ENCODE measurements at places on chromosomes 5 and 9. TPM values are rescaled to one million over a fixed set of nuclear protein-coding genes. Genes with fewer than 3 reads are reported as not detected.
A peak's percentile ranks its signal among the peaks of the same experiment; 100 is the strongest.

DNA sequence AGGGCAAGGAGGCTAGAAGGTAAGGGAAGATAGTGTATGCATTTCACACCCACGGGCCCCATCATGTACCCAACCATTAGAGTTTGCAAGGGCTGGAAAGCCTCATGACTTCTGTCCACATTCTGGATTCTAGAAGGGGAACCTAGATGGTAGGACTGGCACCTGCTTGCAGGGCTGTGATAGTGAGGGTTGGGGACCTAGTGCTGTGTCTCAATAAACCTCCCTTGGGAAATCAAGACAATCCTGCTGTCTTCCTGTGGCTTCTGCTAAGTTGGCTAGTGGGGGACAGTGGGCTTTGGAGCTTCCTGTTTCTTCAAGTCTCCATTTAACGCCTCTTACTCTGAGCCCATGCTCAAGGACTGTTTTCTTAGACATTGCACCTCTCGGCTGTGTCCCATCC lies 43.6 kb upstream of the SYNPO start:
- no peak for DNase-seq

GRCh38 chr9:96139592-96140295 lies 162.2 kb downstream of the HSD17B3 start:
- peak; percentile 84 for DNase-seq

DNA sequence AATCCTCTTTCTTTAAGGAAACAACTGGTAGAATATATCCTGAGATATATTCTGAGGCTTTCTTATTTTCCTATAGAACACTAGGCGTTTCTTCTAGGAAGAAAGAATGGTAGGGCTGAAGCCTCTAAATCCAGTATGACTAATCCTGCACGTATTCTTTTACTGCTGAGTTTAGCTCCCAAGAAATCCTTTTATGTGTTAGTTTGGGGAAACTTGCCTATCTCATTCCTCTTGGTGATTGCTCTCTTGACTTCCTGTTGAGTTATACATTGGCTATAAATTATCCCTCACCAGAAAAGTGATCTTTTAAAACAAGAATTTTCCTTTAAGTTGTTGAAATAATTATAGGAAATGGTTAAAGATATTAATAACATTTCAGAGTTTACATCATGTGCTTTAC lies 422.9 kb downstream of the TMEM161B start:
- DNase-seq, result peak; percentile 47

GRCh38 chr9:8736805-8737204 lies 937.2 kb upstream of the DMAC1 start:
- DNase-seq, result no peak

GABRG2 gene
- not detected for total RNA-seq

GLIPR2 gene
- total RNA-seq, result 150 TPM

MYMK gene
- not detected for total RNA-seq

DNA sequence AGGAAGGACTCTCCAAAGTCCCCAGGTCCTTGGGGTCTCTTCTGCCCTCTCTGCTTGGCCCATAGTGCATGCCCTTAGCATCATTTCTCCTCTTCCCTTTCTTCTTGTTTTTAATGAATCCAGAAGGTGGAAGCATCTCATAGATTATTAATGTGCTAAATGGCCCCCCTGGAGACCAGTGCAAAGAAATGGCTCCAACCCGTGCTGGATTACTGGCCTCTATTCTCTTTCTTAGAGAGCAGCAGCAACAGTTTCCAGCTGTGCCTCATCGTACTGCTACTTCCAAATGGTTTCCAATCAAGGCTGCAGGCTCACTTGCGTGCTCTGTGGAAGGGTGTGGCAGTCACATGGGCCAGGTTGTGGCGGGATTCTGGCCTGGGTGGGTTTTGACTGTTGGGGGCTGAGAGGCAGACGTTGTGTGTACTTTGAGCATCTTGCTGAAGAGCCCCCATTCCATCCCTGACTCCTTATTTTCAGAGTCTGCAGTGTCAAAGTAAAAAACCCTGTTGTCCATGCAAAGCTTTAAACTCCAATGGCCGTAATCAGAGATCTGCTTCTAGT lies 139.7 kb downstream of the GABBR2 start:
- no peak for DNase-seq

GRCh38 chr5:77774981-77775789 lies 954 bp downstream of the TBCA start:
- DNase-seq, result no peak

DNA sequence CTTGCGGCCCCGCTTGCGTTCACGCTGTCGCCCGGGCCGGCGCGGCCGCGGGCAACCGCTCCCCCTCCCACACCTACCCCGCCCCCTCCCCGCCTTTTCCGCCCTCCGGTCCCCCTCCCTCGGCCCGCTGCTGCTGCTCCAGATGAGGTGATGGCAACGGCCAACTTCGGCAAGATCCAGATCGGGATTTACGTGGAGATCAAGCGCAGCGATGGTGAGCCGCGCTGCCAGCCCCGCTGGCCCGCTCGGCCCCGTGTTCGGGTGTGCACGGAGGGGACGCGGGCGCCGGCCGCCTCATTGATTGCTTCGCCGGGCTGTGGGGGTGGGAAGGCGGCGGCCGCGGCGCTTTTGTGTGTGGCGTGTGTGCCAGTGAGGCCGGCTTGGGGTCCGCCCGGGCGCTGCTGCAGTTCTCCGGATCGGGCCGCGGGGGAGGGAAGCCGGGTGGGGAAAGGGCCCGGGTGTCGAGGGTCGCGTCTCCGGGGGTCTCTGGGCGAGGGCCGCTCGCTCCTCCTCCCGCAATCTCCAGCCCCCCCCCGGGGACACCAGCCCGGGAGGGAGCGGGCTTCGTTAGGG lies 403 bp downstream of the KIF2A start:
- peak; percentile 35 for DNase-seq

DNA sequence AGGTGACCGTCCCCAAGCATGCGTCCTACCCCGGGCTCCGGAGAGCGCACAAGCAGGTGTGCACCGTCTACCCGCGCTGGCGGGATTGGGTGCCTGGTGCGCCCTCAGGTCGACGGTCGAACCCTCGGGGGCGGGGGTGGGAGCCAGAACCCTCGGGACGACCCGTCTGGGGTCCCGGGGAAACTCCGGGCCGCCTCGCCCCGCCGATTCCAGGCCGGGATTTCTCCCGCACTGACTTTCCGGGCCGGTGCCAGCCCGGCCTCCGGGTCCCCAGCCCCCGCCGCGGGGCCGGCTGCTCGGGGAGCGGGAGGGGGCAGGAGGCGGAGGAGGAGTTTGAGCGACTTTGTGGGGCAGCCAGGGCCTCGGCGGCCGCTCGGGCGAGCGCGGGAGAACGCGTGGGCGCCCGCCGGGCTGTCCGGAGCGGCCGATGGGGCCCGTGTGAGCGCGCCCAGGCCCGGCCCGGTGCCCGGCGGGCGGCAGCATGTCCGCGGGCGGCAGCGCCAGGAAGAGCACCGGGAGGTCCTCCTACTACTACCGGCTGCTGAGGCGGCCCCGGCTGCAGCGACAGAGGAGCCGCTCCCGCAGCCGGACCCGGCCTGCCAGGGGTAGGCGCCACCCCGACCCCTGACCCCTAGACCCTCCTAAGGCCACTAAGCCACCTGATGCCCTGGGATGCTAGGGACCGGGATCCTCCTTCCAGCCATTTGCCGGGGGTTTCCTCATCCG lies at the start of gene DAB2IP:
DAB2IP (plus strand) TSS at position 340 of the 726 bp plus-strand sequence; CDS start at position 482, 142 bp downstream.
- DNase-seq, result no peak

FANCC gene
- 10.3 TPM for total RNA-seq

- DNase-seq, result no peak
Measured at GRCh38 chr5:107277485-107278125, 393.1 kb downstream of the EFNA5 start.

DNA sequence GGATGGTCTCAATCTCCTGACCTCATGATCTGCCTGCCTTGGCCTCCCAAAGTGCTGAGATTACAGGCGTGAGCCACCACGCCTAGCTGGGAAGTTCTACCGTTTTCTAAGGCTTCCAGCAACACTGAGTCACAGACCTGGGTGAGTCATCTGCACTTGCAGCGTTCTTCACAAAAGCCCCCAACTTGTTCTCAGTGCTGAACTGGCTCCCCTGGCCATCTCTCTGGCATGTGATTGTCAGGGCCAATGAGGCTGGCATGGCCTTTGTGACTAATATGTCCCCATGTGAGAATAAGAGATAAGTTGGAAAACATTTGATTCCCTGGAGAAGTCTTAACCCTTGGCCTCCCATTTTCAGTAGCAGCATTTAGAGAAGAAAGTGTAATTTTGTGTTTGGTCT lies 124.4 kb downstream of the WDR41 start:
- DNase-seq, result peak; percentile 34

DNA sequence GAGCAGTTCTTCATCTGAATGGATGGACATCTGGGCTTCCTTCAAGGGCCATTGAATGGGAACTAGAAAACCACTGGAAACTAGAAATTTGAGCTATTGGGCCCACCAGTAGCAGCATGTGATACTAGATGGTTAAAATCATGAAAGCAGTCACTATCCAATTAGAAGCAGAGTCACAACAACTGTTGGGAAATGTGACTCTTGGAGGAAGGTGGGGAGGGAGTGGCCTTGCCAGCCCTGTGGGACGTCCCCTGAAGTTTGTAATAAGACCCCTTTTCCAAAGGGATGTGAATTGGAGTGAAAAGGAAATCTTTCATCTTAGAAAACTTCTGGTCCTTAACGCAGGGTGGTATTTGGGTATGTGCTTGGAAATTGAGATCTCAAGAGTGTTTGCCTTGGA lies 5.6 kb downstream of the RAB24 start:
- DNase-seq, result no peak

DAP gene
- total RNA-seq, result 239 TPM

DNA sequence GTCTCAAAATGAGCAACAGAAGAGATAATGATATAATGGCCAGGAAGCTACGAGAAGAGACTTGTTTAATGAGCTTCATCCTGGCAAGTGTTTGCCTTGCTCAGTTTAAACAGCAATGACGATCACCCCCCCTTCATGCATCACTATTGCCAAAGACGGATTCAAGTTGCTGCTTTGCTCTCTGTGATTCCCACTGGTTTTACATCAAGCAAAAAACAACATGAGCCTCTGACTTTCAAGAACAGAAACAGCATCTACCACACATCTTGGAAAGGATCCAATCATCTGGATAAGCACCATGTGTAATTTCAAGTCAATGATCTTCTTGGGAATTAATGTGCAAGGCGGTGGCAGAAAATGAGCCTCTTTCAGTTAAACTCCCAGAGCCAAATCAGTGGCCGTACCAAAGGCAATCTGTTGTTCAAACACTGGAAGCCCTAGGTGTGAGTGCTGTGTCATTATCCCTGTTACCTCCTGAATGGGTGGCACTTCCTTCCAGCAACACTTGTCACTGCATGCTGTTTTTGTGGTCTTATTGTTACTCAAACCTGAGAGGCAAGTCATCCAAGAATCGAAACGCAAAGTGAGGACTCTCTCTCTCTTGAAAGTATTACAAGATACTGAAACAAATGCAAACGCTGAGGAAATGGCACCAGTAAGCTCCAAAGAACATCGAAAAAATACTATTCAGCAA lies 72.8 kb downstream of the MED27 start:
- DNase-seq, result peak; percentile 57

GRCh38 chr9:112046181-112046580 lies 128.9 kb downstream of the SUSD1 start:
- peak; percentile 79 for DNase-seq

- no peak for DNase-seq
Measured at GRCh38 chr9:37715991-37716505, 37.6 kb upstream of the TRMT10B start.

CD14 gene
- total RNA-seq, result 0.34 TPM

GRCh38 chr9:134968011-134968822 lies 50.5 kb upstream of the FCN1 start:
- DNase-seq, result peak; percentile 10

- no peak for DNase-seq
Measured at GRCh38 chr5:82799361-82800077, 277.7 kb downstream of the TMEM167A start.

DNA sequence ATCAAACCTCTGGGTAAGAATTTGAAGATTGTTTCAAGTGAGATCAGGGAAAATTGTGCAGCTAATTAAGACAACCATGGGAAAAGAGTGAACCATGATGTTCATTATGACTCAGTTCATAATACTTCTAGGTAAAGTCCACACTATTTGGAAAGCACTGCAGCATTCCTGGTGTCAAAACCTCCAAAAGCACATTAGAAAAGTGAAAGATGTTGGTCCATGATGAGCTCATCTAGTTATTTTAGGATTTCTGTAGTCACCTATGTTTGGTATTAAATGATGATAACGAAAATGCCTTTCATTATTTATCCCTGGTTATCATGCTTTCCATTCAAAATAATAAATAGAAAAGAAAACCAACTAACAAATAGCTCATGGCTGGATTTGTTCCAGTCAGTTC lies 49.1 kb downstream of the PTCD2 start:
- peak; percentile 89 for DNase-seq

- no peak for DNase-seq
Measured at GRCh38 chr5:32713770-32714381, 2.8 kb downstream of the NPR3 start.

DNA sequence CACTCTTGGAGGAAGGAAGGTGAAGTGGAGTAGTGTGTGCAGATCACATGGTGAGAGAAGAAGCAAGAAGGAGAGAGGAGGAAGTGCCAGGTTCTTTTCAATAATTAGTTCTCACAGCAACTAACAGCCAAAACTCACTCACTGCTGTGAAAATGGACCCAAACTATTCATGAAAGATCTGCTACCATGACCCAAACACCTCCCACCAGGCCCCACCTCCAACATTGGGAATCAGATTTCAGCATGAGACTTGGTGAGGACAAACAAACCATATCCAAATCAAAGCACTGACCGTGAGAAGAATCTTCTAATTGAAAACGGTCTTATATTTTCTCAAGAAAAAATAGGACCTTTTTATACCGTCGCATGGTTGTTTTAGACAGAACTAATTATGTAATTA lies 468.7 kb upstream of the TYRP1 start:
- DNase-seq, result no peak

GRCh38 chr5:102722931-102723330 lies 32.2 kb upstream of the PAM start:
- DNase-seq, result peak; percentile 38

- no peak for DNase-seq
Measured at GRCh38 chr5:71662381-71662780, 56.7 kb upstream of the CARTPT start.

PGM5 gene
- total RNA-seq, result 1.8 TPM

GRCh38 chr5:180153991-180154390 lies 55.0 kb downstream of the RASGEF1C start:
- no peak for DNase-seq

PCDHB9 gene
- 3.6 TPM for total RNA-seq

DNA sequence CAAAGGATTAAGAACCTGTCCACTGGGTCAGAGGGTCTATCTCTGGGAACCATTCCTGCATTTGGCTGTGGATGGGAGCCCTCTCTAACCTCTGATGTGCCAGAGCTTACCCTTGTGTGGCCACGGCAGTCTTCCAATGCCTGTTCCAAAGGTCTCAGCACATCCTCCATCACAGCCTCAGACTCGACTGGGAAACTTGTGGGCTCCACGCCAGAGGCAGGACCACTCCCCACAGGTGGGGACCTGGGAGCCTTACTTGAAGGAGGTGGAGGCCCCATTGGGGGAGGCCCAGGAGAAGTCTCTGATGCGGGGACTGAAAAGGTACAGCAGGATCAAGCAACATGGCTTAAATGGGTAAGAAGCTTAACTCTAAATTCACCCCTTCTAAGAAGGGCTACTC lies 4.4 kb downstream of the EIF4EBP3 start:
- no peak for DNase-seq

GRCh38 chr5:34707451-34708107 lies 51.5 kb downstream of the RAI14 start:
- DNase-seq, result peak; percentile 83
